ENCODE measurements at places on chromosomes 1 and 21.

DNA sequence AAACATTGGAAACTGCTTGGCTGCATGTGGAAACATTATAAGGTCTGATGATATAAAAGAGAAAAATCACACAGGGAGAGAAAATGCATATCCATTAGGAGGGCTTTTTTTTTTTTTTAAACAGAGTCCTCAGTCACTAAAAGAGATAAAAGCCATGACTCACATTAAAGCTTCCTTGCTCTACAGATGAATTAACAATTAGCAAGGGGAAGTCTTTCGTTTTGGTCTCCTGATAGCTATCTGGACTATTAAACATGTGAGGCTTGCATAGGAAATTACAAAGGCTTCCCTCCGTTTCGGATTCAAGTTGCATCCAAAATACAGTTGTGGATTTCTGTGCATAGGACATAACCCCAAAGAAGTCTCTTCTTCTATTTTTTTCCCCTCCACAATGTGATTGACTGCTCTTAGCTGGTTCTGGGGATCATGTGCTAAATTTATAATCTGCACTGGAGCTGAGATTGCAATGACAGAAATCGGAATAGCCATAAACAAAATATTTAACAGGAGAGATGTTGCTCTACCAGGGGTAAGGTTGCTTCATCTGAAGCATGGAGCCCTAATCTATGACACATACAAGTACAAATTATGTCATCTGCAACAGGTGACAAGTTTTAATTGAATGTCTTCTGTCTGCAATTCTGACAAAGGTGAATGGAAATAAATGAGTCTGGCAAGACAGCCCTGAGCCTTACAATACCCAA, 146.8 kb downstream of the ESRRG start:
- DNase-seq, result no peak

DNA sequence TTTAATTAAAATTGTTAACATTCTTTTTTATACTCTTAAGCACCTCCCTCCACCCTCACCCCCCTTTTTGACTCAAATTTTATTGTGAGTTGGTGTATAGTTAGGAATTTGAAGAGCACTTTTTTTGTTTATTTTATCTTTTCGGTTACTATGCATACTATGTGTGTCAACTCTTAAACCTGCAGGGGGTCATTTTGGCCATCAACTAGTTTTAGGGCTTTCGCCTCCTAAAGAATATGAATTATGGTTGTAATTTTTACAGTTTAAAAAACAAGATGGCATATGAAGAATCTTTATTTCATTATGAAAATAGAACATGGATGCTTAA, 9.7 kb downstream of the BACH1 start:
- DNase-seq, result no peak

DNA sequence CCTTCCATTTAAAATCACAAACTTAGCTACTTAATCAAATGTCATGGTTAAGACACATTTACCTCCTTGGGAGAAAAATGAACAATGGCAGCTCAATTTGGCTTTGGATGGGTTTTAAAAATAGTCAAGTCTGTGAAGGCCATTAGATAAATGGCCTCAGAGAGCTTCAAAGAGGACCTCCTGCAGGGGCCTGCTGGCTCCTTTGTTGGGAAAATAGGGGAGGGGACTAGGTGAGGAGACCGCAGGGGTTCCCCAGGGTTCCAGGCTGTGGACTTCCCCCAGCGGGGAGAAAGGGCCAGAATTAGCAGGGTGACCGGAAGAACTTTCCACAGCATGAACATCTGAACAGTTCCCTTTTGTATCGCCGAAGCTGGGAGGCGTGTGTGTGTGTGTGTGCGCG, 3.4 kb upstream of the AJAP1 start:
- DNase-seq, result no peak

DNA sequence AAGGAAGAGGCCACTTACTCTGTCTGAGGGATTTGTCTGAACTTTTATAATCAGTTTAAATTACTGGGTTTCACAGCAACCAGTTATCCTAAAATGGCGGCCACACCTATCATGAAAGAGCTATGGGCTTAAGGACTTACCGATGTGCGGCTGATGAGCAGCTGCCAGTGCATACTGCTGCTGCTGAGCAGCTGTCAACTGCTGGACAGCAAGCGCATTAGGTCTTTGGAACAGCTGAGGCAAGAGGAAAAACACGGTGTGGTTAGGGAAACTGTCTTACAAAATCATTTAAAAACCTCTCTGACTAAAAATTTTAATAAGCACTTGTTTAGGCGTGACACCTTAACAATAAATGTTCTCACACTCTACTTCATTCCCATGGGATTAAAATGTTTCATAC, 72.6 kb upstream of the SDC3 start:
- no peak for DNase-seq

DNA sequence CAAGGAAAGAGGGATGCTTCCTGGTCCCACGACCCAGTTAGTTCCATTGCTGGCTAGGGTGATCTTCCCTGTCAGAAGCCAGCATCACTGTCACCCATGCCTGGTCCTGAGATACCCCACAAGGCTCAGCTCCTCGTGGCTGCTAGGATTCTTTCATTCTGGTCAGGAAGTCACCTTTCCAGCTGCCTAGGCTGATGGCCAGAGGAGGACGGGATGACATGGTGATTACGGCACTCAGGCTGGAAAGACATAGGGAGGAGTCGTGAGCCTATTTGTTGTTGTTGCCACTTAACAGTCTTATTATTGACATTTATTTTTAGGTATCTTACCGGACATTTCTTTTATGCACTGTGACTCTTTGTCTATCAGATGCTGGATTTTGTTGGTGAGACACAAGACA, 20.0 kb upstream of the MAPKAPK2 start:
- DNase-seq, result no peak

DNA sequence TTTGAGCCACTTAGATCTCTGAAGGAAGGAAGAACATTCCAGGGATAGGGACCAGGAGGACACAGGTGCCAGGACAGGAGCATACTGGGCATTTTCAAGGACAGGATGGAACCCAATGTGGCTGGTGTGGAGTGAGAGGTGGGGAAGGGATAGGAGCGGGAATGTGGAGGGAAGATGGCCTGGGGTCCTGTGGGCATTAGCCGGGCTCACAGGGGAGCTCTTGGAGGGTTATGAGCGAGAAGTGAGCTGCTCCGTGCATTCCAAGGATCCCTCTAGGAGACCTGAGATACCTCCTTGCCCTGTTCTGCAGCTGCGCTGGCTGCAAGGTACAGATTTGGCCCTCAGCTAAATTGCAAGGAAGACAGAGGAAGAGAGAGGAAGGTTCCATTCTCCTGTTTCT, 87.5 kb downstream of the IER5 start:
- no peak for DNase-seq

DNA sequence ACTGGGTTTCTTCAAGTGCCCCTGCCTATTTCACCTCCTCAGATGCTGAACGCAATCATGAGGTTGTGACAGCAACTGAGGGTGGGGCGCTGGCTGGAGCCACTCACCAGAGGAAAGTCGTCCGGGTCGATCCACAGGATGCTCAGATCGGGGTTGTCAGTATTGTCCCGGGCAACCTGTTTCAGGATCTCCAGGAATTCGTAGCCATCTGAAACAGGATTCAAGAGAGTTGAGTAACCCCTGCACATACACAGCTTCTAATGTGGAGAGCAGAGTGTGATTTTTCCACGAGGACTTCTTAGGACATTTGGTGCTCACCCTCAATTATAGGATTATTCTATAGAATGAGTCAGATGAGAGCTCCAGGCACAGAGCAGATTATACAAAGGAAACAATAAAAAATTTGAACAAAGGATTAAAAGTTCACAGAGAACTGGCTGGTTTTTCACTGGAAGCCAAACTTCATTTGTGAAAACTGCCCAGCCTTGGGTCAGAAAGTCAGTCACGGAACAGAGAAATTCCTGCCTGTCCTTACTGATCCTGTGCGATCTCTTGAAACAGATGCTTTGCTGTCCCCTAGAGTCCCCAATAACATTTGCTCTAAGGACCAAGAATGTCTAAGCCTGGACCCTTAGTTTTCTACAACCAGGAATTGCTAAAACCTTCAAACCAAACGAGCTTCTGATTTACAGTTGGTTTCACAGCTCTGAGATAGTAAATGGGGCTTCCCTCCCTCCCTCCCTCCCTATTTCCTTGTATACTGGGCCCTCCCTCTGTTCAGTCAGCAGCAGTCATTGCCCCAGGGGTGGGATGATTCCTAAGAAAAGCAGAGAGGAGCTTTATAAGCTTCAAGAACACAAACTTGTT, 63.2 kb downstream of the CASQ2 start:
- no peak for DNase-seq

- no peak for DNase-seq
These were observed 136.1 kb downstream of the DISP1 start for GRCh38 chr1:222950892-222951291.

DNA sequence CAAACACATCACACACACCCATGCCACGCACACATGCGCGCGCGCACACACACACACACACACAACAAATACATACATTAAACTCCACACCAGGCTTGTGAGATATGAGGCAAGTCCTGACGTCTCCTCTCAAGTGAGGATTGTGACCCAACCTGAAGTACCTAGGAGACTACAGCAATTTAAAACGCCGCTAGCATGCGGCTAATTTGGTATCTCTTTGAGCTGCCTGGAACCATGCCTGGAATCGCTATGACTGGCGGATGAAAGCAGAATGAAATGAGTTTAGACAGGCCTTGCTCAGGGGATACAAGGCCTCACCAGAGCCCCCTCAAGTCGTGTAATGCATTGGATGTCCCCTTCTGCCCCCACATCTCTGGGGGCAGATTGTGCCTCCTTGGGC, 1.6 kb upstream of the RAB7B start:
- no peak for DNase-seq

DNA sequence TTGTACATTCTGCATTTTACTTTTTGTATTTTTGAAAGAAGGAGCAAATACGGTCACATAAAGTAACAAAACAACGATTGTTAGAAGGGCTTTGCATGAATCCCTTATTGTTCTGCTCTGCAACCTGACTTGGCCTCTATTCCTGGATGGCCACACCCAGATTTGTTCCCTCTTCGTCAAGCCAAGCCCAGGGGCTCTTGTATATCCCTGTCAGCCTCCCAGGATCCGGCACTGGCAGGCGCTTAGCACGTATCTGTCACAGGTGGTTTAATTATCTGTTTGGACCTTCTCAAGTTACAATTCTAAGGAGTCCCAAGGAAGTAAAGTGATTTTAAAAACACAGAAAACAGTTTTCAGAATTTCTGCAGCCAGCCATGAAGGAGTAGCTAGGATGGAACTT, 28.0 kb downstream of the CRYAA start:
- no peak for DNase-seq

- no peak for DNase-seq
These were observed 58.4 kb downstream of the SAMSN1 start for GRCh38 chr21:14487490-14488432.

- no peak for DNase-seq
These were observed 2.3 kb upstream of the JAM2 start for GRCh38 chr21:25636727-25637126.

GRCh38 chr1:94056171-94056570, 64.8 kb downstream of the ABCA4 start:
- DNase-seq, result no peak

- no peak for DNase-seq
These were observed 13.0 kb upstream of the RCAN3 start for GRCh38 chr1:24489674-24490073.

DNA sequence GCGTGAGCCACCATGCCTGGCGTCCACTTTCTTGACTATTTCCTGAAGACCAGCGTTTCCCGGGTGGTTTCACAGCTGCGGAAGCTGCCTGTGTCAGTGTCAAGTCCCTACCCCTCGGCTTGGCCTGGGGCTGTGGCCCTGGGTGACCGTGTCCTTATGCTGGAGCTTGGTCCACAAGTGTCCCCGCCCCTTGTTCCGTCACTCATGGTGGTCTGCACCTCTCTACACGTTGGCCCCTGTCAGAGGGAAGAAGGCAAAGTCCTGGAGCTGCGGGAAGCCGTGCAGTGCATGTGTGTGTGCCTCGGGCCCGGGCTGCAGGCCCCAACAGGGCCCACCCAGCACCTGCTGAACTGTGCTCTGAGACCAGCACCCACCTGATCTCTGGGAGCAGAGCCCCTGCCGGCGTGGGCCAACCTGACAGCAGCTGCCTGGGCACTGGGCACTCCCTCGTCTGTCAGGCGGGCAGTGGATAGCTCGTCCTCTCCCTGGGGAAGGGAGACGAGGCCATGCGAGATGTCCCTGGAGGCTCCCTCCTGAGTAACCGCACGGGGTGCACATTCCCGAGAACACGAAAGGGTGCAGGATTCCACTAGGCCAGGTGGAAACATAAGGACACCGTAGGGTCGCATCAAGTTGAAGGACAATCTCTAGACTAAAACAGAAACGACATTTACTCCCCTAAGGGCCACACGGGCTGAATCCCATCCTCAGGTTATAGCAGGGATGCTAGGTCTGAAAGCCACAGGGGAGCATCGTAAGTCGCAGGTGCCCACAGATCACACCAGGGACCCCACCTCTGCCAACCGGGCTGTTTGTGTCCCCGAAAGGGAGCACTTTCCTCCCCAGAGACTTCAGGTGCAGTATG, 2.4 kb upstream of the C1orf159 start:
- no peak for DNase-seq

DNA sequence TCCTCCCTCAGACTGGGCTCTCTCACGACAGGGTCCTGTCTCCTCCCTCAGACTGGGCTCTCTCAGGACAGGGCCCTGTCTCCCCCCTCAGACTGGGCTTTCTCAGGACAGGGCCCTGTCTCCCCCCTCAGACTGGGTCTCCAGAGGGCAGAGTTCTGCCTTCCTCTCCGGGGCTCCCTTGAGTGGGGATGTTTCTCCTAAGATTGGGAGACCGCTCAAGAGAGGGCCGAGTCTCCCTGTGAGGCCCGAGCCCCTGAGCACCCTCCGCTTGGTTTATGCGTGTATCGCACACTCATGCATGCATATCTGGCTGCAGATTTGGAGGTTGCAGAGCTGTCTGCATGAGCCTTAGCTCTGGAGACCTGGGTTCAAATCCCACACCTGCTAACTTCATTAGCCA, 39.3 kb upstream of the CSF3R start:
- no peak for DNase-seq

GRCh38 chr21:22115746-22116145, 1117.5 kb downstream of the NCAM2 start:
- no peak for DNase-seq

DNA sequence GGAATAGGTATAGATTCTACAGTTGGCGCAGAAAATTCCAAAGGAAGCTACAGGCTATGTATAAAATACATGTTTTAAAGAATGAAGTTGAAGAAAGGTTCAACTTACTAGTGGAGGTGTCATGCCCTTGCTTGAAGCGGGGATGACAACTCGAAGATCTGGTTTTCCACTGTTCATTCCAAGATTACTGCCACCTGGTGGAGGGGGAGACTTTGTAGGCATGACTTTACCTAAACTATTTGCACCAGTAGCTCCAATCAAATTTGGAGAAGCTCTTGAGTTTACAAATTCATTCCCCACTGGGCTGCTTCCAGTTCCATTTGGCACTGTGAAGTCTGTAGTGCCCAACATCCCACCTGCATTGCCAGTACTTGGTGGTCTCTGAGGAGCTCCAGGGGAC, 81.7 kb downstream of the AXDND1 start:
- no peak for DNase-seq

- DNase-seq, result no peak
These were observed 44.7 kb downstream of the YARS1 start for GRCh38 chr1:32772281-32773017.

Data from HL-60 (cell line).